ENCODE measurements at places on chromosomes 16 and 17.
A peak's percentile ranks its signal among the peaks of the same experiment; 100 is the strongest.

- no peak for DNase-seq
These were observed 52.7 kb upstream of the LHX1 start for GRCh38 chr17:36884495-36885152.

GRCh38 chr17:39400547-39401411 is 647 bp downstream of the FBXL20 start:
- peak; percentile 8 for DNase-seq

- no peak for DNase-seq
These were observed 218.7 kb upstream of the RBFOX1 start for GRCh38 chr16:7113949-7114348.

GRCh38 chr17:71511266-71511995 is 609.4 kb upstream of the SOX9 start:
- no peak for DNase-seq

DNA sequence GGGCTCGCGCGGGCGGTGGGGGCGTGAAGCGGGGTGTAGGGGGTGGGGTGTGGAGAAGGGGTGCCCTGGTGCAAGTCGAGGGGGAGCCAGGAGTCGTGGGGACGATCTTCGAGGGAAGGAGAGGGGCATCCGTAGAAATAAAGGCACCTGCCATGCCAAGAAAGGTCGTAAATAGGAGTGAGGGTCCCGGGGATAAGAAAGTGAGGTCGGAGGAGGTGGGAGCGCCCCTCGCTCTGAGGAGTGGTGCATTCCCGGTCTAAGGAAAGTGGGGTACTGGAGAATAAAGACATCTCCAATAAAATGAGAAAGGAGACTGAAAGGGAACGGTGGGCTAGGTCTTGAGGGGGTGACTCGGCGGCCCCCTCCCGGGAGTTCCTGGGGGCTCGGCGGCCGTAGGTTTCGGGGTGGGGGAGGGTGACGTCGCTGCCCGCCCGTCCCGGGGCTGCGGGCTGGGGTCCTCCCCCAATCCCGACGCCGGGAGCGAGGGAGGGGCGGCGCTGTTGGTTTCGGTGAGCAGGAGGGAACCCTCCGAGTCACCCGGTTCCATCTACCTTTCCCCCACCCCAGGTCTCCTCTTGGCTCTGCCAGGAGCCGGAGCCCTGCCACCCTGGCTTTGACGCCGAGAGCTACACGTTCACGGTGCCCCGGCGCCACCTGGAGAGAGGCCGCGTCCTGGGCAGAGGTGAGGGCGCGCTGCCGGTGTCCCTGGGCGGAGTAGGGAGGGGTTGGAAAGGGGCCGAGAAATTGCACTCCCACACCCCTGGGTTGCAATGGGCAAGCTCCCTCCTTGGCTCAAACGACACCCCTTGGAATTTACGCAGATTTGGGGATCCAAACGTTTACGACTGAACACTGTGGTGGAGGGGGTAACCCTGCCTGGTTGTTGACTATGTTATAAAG is 888 bp downstream of the CDH1 start:
- DNase-seq = no peak

DNA sequence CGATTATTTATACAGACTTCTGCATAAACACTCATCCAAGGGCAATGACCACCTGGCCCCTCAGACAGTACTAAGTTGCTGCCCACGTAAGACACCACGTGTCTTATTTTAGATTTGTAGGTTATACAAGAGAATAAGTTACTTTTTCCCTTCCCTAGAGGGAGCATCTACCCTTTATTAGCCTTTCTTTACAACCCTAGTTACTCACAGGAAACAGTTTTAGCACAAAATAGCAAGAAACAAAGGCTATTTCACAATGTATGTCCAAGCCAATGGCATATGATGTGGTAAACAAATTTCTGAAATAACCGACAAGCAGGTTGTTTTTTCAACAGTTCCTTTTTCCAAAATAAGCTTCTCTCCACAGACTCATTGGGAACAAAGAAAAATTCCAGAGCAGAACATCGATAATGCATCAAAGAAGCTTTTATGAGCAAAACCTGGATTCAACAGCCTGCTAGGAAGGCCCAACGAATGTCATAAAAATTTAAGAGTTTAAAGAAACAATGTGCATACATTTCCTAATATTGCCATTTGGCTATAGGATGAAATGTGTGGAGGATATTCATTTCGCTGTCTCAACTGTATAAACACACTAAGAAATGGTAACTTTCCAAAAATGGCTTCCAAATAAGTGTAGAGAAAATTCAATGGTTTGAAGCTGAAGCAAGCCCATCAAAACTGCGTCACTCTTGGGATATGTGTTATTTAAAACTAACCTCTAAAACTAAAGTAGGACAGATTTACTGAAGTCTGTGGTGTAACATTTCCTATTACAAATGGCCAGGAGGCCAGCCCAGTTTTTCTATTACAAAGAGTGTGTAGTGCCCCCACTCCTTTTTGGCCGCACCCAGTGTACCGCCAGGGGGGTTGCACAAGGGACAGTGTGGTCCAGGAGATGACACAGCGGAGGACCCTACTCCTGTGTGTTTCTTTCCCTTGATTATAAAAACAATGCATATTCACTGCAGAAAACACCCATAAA is 50.4 kb upstream of the ERN1 start:
- no peak for DNase-seq

- DNase-seq = no peak
These were observed 120.9 kb downstream of the HS3ST3A1 start for GRCh38 chr17:13480877-13481276.

Measured in effector CD4-positive, alpha-beta T cell (primary cell).